ENCODE measurements at places on chromosomes 3 and 15. TPM values are rescaled to one million over a fixed set of nuclear protein-coding genes. Genes with fewer than 3 reads are reported as not detected.

ROBO2 gene
- total RNA-seq, result 377 TPM

GRCh38 chr3:161171113-161171512 lies 50.0 kb upstream of the NMD3 start:
- DNase-seq, result no peak

KCNMB3 gene
- 3.1 TPM for total RNA-seq

DNA sequence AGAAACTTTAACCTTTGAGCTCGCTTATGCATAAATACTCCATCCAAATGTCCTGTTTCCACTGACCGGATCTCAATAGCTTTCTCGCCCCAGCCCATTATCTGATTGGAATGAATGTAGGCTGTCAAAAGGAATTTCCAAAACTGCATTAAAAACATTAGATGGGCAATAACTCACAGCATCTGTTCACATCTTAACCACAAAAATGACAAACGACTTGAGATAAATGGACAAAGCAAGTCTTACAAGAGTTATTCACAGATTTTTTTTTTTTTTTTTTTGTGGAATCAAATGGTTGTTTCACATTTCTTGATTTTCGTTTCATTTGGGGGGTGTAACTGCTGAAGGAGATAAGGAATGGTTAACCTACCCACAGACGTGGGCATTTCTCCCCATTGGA lies 39.7 kb upstream of the SLC2A2 start:
- DNase-seq, result no peak

DNA sequence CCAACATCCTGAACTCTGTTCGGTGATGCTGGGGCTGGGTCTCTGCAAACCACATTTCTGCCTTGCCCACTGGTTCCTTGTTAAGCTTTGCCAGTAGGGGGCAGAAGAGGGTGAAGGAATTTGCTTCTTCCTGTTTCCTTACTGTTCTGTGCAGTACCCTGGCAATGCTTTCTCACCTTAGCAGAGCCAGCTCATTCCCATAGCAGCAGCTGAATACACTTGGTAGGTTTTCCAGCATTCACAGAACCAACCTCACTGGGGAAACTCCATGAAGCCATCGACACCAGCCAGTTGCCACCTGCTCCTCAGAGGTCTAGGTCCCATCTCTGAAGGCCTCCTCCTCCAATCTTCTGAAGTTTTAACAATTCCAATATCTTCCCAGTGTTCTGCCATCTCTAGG lies 308.4 kb downstream of the PDCD6IP start:
- DNase-seq, result no peak

GRCh38 chr3:14871456-14872200 lies 52.9 kb downstream of the FGD5 start:
- DNase-seq, result no peak

DNA sequence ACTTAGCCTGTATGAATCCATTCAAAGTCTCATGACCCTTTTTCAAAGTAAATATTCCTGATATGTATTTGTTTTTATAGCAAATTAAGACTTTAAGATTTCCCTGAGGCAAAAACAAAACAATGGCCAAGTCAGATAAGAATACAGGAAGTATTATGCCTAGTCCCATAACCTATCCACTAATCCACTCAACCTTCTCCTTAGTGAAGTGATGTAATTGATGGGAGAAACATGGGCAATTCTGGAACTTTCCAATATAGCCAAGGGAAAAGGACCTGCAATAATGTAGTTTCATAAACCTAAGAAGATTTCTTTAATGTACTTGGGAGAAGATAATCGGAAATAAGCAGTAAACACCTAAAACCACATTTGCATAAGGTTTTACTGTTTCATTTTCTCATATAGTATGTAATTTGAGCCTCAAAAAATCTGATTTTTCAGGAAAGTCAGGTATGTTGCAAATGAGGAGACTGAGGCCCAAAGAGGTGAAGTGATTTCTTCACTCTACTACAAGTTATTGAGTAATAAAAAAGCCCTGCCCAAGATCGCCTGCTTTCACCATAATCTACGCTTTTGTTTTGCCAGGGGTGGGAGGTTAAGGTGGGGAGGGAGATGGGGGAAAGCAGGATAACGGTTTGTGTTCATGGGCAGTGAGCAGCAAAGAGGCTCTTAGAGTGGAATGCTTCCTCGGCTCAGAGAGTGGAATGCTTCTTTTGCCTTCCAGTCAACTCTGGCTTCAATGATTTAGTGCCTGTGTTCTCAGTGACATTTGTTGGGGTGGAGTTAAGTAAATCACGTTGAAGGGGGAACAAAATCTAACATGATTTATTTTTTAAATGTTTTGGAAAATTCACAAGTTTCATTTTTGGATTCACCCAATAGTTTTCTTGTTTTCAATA lies 95.0 kb upstream of the FNDC3B start:
- no peak for DNase-seq

GPR171 gene
- total RNA-seq, result not detected

SERPINI2 gene
- total RNA-seq, result 2.0 TPM

DNA sequence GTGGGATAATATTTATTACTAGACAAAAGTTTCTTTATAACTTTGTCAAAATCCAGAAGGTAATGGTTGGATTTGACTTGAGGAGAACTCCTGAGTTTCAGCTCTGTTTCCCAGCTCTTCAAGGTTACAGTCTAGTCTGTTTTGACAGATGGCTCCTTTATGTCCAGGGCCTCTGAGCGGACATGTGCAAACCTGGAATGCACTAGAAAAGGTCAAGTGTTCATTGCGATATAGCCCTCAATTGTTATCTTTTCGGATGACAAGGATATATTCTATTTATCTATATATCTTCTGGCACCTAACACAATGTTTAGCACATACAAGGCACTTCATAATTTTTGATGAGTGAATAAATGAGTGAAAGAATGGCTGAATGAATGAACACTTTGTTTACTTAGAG lies 513.2 kb upstream of the GOLIM4 start:
- no peak for DNase-seq

HYAL3 gene
- 6.6 TPM for total RNA-seq
